Stimulated activated CD4-positive, alpha-beta T cell treated with anti-CD3 and anti-CD28 coated beads, Interleukin-12 subunit alpha, Interleukin-12 subunit beta, amount 100 ng/mL, for 24 hours (primary cell): ENCODE measurements at places on chromosomes 13 and 19.

- no peak for DNase-seq
Observed at GRCh38 chr13:100341327-100341726, 247.3 kb downstream of the GGACT start.

- DNase-seq: no peak
Observed at GRCh38 chr13:105971738-105972137, 563.7 kb downstream of the EFNB2 start.

DNA sequence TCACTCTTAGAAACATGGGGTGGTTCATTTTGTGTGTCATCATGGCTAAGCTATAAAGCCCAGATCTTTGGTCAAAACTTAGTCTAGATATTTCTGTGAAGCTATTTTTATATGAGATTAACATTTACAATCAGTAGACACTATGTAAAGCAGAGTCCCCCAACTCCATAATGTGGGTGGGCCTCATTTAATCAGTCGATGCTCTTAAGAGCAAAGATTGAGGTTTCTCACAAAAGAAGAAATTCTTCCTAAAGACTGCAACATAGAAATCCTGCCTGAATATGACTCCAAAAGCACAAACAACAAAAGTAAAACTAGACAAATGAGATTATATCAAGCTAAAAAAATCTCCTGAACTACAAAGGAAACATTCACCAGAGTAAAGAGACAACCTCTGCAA, 642.2 kb downstream of the DIAPH3 start:
- DNase-seq: no peak

DNA sequence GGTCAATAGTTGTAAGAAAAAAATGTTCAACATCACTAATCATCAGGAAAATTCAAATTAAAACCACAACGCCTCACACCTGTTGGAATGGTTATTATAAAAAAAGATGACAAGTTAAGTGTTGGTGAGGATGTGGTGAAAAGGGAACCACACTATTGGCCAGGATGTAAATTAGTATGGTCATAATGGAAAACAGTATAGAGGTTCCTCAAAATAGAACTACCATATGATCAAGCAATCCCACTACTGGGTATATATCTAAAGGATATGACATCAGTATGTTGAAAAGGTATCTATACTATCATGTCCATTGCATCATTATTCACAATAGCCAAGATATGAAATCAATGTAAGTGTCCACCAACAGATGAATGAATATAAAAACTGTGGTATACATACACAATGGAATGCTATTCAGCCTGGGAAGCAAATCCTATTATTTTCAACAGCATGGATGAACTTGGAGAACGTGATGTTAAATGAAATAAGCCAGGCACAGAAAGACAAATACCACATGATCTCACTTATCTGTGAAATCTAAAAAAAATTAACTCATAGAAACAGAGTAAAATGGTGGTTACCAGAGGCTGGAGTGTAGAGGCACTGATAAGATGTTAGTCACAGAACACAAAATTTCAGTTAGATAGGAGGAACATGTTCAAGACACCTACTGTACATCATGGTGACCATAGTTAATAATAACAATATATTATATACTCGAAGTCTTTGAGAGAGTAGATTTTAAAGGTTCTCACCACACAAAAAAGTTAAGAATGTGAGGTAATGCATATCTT, 56.6 kb downstream of the TBC1D4 start:
- DNase-seq: no peak

DNA sequence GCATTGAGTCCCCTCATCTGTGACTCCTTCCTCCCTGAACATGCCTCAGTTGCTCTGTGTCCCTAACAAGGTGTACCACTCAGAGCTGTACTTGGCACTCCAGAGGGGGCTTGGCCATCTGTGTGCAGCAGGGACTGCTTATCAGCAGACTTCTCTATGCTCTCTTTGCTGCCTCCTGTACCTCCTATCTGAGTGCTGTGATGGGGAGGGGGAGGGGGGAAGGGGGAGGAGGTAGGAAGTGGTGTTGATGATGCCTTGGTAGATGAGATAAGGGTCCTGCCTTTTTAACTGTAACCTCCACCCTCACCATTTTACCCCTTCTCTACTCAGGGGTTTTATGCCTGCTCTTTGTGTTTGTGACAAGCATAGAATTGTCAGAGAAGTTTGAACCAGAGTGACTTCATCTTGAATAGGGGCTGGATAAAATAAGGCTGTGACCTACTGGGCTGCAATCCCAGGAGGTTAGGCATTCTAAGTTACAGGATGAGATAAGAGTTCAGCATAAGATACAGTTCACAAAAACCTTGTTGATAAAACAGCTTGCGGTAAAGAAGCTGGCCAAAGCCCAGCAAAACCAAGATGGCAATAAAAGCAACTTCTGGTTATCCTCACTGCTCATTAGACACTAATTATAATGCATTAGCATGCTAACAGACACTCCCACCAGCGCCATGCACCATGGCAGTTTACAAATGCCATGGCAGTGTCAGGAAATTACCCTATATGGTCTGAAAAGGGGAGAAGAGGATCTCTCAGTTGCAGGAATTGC, 13.2 kb downstream of the PCDH8 start:
- DNase-seq: no peak

DNA sequence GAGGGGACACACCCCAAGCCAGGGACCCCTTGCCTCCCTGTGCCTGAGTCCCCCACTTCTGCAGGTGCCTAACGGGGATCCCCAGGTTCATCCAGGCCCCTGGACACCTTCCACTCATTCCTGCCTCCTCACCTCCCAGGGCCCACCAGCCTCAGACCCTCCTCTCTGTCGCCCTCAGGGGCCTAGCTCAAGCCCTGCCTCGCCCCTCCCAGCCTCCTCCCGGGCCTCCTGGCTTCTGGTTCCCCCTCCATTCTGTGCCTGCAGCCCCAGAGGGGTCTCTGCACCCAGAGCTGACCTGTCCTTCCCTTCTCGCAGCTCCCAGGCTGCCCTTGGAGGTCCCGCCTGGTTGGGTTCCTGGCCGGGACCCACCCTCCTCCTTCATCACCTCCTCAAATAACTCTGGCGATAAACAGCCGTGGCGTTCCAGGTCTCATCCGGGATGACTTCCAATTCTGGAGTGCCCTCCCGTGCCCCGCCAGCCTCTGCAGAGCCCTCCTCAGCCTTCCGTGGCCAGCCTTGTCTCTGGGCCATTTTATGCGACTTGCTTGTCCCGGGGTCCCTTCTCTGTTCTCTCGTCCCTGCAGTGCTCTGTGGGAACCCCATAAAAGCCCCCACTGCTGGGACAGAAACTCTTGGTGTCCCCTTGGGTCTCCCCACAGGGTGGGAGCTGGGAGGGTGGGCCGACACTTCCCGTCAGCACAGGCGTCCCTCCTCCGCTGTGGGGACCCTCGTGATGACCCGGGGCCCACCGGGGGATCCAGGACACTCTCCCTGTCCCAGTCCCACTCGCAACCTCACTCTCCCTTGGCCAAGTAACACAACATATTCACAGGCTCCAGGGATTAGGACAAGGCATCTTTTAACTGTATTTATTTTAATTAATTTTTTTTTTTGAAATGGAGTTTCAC, 9.2 kb downstream of the JOSD2 start:
- DNase-seq: no peak

DNA sequence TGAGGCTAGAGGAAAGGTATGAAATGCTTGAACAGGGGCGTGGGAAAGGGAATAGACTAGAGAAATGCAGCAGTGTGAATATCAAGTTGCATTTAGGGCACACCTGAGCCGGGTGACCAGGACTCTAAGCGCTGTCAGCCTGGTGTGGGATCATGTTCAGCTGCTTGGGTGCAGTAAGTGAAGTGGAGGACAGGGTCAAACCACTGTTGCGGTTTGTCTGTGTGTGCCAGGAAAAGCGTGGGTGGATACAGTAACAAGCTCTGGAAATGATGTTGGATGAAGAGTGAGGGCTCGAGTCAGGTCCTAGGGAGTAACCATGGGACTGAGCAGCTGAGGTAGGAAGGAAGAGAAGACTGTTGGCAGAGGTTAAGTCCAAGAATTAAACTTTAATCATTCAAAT, 15.8 kb downstream of the DGKH start:
- DNase-seq: no peak

GRCh38 chr19:57096685-57097361, 23.0 kb upstream of the USP29 start:
- DNase-seq: no peak

DNA sequence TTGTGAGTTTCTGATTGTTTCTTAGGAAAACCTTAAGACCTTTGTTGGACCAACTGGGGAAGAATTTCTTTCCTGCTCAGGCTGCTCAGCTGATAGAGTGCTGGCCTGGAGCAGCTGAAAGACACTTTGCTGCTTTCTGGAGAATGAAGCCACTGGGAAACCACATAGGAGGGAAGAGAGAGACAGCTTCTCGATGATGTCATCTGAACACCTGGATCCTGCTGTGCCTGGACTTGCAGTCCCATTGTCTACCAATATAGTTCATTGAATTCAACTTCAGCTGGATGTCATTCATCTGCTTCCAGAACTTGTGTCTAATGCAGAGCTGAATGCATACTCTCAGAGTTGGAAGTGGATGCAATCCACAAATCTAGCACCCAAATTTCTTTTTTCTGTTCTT, 34.3 kb upstream of the TSHZ3 start:
- no peak for DNase-seq

DNA sequence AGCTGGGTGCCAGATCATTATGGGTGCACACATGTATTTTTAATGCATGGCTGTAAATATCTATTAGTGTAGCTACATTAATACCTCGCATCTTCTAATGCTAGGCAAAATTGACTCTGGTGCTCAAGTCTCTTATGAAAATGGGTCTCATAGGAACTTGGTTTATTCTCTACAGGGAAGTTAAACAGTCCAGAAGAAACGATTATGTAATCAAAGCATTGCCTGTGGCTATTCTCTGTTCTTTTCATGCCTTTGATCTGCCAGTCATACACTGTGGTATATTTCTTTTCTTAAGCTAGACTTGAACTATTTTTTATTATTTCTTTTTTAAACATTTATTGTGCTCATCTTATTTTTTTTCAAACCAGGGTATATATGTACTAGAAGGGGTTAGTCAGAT, 1015.0 kb downstream of the SLITRK1 start:
- no peak for DNase-seq
